ENCODE measurements at places on chromosomes 16 and 17.
A peak's percentile ranks its signal among the peaks of the same experiment; 100 is the strongest.

DNA sequence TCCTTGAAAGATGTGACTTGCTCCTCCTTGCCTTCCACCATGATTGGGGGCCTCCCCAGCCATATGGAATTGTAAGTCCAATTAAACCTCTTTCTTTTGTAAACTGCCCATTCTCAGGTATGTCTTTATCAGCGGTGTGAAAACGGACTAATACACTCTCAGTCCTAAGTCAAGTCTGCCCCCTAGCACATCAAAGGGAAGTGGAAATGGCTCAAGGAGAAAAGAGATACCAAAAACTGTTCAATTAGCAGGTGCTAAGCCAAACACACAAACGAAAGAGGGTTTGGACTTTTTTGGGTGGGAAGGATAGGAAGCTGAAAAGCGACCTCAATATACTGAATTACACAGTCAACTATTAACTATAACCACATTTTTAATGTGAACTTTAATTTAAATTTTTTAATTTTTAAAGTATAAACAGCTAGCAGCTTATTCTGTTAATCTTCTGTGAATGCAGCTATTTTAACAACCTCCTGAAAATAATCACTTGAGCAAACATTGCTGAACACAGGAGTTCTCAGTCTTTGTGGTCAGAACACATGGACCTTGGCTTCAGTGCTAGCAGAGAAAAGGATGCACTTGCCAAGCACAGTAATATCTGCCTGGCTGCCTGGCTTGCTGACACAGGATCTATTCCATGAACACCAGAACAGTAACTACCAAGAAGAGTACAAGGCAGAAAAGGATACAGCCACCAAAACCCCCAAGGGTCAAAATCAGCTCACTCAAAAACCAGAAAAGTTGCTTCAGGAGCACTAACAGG is 10.9 kb downstream of the ZNF18 start:
- no peak for DNase-seq

GRCh38 chr16:48373258-48374029 is 11.8 kb downstream of the SIAH1 start:
- no peak for DNase-seq

DNA sequence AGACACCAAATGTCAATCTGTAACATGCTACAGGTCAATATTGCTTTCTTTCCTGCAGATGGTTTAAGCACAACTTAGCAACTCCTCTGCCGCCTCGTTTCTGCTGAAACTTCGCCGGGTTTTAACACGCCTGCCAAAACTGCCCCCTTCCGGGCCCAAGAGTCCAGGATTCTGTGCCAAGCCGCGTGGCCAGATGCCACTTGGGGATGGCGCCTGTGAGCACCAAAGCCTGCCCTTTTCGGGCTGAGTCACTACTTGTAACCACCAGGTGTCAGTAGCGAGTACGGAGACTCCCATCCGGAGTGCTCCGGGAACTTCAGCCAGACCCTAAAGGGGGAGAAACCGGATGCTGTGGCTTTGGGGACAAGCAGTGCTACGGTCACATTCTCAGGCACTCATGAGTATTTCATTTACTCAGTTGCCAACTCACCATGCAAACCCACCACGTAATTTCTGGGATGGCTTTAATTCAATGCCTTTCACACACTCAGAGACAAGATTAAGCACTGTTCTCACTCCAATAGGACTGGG is 7.8 kb downstream of the PMP22 start:
- peak; percentile 33 for DNase-seq

- DNase-seq: no peak
Observed at GRCh38 chr16:635573-636205, 416 bp downstream of the METTL26 start.

- no peak for DNase-seq
Observed at GRCh38 chr16:23836404-23837311, 875 bp downstream of the PRKCB start.

- no peak for DNase-seq
Observed at GRCh38 chr17:43020789-43021740, 1.1 kb downstream of the VAT1 start.

DNA sequence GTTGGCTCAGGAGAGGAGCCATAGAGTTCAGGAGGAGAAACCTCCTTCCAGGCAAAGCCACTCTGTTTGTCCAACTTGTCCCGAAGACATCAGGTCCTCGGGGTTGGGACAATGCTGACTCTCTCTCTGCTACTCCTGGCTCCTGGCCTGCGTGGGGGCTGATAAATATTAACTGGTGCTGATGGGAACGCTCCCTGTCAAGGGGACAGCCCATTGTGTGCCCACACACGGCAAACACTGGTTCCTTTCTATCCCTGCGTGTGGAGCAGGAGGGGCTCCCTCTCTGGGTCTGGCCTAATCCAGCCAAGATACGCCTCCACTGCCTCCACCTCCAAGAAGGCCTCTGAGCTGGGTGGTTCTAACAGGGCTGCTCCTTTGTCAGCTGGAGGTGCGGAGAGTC is 4.4 kb downstream of the KIF19 start:
- no peak for DNase-seq

DNA sequence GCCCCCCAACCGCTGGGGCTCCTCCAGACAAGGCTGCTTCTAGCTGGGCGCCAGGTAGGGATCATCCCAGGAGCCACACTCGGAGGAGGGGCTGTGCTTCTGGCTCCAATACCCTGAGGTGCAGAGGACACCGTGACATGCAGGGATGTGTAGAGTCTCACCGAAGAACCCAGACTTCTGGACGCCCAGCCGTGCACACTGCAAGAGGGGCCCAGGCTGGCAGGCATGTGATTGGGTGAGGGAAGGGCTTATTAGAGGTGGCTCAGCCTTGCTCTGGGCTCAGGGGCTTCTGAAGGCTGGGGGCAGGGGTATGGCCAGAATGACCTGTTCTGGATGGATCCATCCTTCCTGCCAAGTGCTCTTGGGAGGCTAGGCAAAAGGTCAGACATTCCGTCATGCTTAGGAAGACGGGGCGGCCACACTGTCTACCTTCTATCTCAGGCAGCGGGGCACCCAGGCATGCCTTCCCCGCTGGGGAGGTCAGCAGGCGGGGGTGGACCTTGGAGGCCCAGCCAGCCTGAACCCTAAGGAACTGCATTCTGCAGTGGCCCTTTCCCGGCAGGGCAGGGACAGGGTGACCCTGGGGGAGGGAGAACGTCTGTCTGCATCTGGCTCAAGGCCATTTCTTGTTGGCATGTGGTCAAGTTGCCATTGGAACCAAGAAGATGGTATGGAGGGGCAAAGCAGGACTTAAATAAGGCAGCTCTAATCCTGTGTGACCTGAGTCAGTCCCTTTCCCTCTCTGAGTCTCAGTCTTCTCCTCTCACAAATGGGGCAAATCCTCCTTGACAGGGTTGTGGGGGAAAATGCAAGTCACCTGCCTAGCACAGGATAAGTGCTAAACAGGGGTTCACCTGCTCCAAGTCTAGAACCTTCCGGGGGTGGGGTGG is 5.8 kb upstream of the ADGRG1 start:
- DNase-seq: no peak

- DNase-seq: no peak
Observed at GRCh38 chr17:71985111-71986039, 135.4 kb upstream of the SOX9 start.

GRCh38 chr16:81600275-81600674 is 155.7 kb downstream of the CMIP start:
- no peak for DNase-seq

DNA sequence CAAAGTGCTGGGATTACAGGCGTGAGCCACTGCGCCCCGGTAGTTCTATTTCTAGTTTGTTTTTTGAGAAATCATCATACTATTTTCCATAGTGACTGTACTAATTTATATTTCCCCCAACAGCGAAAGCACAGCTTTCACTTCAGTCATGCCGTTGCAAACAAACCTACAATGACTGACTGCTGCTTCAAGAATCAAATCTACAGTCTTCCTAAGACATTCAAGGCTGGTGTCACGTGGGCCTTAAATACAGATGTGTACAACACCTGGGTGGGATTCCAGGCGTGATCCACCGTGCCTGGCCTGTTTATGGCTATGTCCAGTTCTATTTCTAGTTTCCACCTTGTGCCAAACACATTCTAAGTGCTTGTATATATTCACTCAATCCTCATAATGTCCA is 72.0 kb downstream of the ABCC6 start:
- DNase-seq: no peak

GRCh38 chr17:30093463-30094147 is 23.0 kb upstream of the NSRP1 start:
- DNase-seq: no peak

GRCh38 chr16:12784076-12784475 is 19.6 kb downstream of the CPPED1 start:
- DNase-seq: no peak

All from NCI-H510A (cell line).